Caki2 (cell line): ENCODE measurements at places on chromosomes 6 and 20.

GRCh38 chr20:45813006-45813340, 529 bp downstream of the UBE2C start:
- DNase-seq, result no peak

DNA sequence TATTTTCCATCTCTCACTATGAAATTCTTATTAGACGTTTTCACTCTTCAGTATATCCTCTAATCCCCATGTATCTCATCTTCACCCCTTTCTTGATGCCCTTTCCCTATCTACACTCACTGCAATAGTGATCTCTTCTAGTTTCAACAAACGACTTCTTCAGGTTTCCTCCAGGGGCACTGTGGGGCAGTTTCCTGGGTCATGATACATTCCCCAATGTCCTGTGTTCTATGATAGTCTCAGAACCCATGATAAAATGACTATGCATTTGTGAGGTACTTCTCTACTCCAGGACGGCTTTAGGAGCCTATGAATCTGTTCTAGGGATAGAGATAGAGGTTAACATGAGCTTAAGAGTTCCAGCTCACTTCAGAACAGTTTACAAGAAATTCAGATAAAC, 183.3 kb downstream of the FOXC1 start:
- peak; percentile 27 for DNase-seq

- no peak for DNase-seq
Measured at GRCh38 chr6:14743144-14743473, 502.8 kb upstream of the JARID2 start.

- no peak for DNase-seq
Measured at GRCh38 chr6:170291271-170292110, 613 bp upstream of the DLL1 start.

- DNase-seq, result no peak
Measured at GRCh38 chr6:6587696-6588063, 840 bp upstream of the LY86 start.

DNA sequence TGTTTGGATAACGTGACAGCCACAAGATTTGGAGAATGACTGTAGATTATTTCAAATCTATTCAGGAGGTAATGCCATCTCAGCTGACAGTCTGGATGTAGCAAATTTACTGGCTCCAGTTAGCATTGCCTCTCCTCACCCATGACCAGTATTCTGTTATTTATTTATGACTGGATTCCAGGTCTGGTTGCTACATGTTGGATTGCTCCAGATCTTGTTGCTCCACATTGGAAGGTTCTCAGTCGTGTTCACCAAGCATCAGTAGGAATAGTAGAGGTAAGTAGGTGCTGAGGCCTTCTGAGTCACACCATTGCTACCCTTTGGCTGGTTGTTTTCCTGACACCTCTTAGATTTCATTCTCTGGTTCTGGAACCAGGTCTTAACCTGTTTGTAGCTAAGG, 69.5 kb upstream of the ELOVL5 start:
- DNase-seq, result no peak

- DNase-seq, result no peak
Measured at GRCh38 chr6:103326760-103327757, 1532.7 kb downstream of the HACE1 start.

- DNase-seq, result no peak
Measured at GRCh38 chr20:33684533-33685327, 1.5 kb downstream of the E2F1 start.

- DNase-seq, result no peak
Measured at GRCh38 chr6:143556529-143556928, 45.0 kb upstream of the FUCA2 start.

DNA sequence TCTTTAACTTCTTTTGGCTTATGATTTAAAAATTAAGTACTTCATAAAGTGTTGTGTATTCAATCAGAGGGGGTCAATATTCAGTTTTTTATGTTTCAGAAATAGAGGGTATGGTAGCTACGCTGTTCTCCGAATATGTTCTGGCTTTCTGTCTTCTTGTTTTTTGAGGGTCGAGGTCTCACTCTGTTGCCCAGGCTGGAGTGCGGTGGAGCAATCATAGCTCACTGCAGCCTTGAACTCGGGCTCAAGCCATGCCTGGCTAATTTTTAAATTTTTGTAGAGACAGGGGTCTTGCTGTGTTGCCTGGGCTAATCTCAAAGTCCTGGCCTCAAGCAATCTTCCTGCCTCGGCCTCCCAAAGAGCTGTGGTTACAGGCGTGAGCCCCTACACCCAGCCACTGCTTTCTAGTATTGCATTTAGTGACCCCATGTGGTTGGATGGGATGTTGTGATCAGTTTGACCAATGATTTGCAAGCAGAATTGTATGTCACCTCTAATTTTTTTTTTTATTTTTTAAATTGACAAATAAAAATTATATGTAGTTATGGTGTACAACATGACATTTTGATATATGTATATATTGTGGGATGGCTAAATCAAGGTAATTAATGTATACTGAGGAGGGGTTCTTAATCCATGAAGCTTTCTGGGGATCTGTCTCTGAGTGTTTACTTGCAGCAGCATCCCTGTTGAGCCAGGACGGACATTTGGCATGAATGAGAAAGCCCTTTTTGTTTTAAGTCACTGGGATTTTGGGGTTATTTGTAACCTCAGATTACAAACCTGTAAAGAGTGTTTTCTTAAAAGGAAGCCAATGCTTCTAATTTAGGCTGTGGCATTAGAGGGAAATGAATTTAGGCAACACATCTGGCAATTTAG, 38.5 kb upstream of the DEK start:
- no peak for DNase-seq

- DNase-seq, result no peak
Measured at GRCh38 chr6:48613231-48613949, 502.4 kb upstream of the PTCHD4 start.

- no peak for DNase-seq
Measured at GRCh38 chr6:149273318-149273717, 44.2 kb upstream of the TAB2 start.

- no peak for DNase-seq
Measured at GRCh38 chr20:11483697-11484096, 434.0 kb upstream of the BTBD3 start.

DNA sequence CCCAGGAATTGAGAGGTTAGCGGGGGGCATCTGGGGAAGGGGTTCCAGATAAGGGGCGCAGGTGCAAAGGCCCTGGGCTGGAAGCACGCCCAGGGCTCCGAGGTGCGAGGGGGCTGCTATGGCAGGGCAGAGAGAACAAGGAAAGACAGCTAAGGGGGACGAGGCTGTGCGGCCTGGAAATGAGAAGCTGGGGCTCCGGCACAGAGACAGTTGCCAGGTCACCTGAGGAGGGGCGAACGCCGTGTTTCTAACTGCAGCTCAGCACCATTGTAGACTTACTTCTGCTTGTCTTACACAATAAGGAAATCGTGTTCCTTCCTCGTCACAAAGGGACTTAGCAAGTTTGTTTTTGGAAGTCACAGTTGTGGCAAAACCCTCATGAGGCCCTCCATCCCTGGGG, 68.9 kb upstream of the TBXT start:
- no peak for DNase-seq

DNA sequence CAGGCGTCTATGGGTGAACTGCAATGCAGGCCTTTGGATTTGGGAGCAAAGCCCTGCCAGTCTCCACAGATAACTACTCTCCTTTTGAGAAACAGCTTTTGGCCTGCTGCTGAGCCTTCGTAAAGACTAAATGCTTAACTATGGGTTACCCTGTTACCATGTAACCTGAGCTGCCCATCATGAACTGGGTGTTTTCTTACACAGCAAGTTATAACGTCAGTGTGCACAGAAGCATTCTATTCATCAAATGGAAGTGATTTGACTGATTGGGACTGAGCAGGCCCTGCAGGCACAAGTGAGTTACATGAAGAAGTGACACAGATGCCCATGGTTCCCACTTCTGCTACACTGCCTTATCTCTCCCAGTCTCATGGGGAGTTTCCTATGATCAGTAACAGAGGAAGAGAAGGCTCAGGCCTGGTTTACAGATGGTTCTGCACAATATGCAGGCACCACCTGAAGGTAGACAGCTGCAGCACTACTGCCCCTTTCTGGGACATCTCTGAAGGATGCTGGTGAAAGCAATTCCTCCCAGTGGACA, 319.1 kb downstream of the CD83 start:
- no peak for DNase-seq

GRCh38 chr20:54268941-54269340, 61.1 kb downstream of the PFDN4 start:
- DNase-seq, result no peak

- no peak for DNase-seq
Measured at GRCh38 chr6:135071541-135071940, 16.9 kb upstream of the HBS1L start.

DNA sequence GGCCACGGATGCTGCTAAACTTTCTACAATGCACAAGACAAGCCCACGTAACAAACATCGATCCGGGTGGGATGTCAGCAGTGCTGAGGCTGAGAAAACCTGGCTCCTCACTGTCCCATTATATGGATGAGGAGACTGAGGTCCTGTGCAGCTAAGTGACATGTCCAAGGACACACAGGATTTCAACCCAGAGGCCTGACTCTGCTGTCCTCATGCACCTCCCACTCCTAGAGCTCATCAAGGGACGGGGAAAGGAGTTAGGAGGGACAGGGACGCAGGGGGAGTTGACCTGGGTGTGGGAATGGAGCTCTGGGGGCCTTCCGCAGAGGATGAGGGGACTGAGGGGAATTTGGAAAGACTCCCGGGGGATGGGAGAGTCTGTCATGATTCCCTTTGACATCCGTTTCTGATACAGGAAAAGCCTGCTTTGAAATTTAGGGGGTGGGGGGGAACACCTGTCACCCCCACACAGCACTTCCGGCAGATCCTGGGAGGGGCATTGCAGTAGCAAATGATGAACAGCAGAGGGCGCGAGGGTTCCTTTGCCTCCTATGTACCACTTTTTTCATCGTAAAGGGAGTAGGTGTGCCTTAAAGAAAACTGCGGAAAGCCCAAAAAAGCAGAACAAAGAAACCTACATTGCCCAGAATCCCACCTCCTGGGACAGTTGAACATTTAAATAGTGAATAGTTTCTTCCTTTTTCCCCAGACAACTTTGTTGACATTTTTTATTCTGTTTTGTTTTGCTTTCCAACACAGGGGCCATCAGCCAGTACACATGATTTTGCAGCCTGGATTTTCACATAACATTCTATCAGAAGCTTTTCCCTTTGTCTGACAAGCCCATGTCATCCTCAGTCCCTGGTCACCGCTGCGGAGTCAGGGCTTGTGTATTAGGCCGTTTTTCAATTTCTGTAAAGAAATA, 48.6 kb downstream of the SLC2A10 start:
- DNase-seq, result peak; percentile 59

DNA sequence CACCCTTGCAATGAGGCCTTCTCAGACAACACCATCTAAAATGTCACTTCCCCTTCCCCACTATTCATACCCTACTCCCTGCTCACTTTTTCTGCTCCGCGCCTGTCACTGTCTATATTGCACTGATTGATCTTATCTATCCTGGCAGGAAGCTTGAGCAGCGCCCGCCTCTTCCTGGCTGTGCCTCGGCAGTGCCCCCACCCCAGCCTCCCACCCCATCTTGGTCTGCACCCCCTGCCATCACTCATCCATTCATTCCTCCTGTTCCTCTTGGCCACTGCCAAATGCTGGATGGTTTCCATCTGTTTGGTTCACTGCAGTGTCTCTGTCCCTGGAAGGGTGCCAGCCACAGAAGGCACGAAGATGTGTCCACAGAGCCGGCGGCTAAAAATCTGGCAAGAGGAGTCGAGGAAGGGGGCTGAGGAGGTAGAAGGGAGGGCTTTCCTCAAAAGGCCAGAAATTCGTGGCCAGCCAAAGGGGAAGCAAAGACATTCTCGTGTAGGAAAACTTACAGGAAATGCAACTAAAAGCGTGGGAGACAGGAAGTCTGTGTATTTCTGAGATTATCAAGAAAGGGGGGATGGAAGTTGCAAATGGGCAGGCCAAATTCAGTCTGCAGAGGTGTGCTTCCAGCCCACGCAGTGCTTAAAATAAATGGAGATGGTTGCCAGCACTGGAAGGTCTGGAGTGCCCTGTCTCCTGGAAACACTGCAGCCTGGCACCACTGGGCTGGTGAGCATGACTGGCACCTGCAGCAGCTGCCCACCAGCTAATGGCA, 27.6 kb downstream of the SYNJ2 start:
- DNase-seq, result no peak

GRCh38 chr20:42963796-42964195, 225.9 kb downstream of the PTPRT start:
- no peak for DNase-seq

- DNase-seq, result no peak
Measured at GRCh38 chr20:56826306-56826704, 197.2 kb downstream of the TFAP2C start.

GRCh38 chr6:5838656-5839396, 167.9 kb downstream of the NRN1 start:
- DNase-seq, result no peak

- peak; percentile 91 for DNase-seq
Measured at GRCh38 chr20:64065974-64066343, 3.0 kb downstream of the TCEA2 start.

GRCh38 chr20:49983848-49984408, 1.1 kb downstream of the SNAI1 start:
- no peak for DNase-seq

GRCh38 chr6:137708481-137708880, 158.6 kb upstream of the TNFAIP3 start:
- no peak for DNase-seq

DNA sequence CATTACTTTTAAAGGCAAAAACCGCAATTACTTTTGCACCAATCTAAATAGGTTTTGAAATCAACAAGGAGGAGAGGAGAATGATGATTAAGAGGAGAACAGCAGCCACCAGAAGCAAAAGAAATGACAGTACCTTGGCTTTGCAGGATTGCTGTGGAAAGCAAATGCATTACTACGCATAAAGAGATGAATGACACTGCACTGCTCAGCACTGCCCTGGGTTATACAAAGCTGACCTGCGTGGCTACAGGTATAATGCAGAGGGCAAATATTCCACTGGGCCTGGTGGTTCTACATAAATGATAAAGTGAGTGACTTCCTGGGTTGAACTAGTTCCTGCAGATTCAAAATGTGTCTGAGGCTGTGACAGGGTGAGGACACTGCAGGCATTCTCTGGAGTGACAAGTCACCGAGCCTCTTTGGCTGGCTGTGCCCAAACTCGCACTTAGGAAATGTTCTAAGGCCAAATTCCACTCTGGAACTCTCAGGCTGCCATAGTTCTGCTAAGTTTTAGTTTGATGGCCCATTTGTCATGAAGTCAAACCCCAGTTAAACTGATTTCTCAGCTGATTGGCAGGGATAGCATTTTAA, 78.6 kb downstream of the INSM1 start:
- DNase-seq, result no peak

DNA sequence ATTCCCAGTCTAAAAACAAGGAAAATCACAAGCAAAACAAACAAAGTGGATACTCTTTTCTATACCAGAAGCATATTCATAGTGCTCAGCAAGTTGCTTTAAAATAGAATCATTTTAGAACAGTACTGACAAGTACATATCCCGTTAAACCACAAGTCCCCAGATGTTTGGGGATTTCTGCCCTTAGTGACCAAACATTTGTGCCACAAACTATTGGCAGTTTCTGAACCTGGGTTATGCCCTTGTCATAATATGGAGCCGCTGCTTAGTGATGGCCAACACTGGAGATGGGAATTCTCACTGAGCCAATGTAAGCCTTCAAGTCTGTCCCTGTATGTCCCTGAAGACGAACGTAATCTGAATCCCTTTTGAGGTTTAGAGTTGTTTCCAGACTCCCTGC, 436.7 kb upstream of the JAG1 start:
- DNase-seq, result no peak
